ENCODE measurements at places on chromosomes 12 and 14. TPM values are rescaled to one million over a fixed set of nuclear protein-coding genes. Genes with fewer than 3 reads are reported as not detected.
A peak's percentile ranks its signal among the peaks of the same experiment; 100 is the strongest.

KRAS gene
- total RNA-seq = 25.3 TPM

MYF5 gene
- total RNA-seq = not detected

LRP1-AS gene
- not detected for total RNA-seq

PDZRN4 gene
- not detected for total RNA-seq

GRCh38 chr14:105146181-105146975 is 22.2 kb downstream of the JAG2 start:
- DNase-seq = no peak

- DNase-seq = no peak
Measured at GRCh38 chr14:98964171-98964570, 307.8 kb downstream of the BCL11B start.

DNA sequence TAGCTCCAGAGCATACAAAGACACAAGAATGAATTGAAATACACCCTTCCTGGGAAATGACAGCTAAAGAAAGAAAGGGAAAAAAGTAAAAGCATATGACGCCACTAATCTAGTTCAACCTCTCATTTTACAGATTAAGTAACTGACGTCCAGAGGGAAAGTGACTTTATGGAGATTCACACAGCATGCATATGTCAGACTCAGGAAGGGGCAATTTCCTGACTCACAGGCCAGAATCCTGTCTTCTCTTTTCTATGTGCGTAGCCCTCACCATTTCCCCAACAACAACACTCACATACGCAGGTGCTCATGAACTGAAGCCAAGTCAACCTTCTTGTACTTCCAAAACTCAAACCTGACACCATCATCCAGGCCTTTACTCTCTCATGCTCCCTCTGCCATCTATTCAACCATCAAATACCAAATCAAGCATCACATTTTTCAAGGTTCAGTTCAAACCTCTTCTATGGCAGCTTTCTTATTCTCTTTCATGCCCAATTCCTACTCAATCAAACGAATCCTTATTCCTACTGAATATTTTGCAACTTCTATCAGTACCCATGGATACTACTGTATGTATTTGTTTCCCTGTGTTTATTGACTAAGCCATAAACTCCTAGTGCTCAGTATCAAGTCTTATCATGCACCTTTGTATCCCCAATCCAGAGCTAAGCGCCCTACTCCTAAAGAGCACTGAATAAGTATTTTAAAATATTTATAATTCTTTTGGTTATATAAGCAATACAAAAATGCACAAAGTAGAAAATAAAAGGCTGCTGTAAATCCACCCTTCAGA is 52.8 kb downstream of the STXBP6 start:
- DNase-seq = peak; percentile 54
